Fibroblast of the aortic adventitia (primary cell): ENCODE measurements at places on chromosomes 16 and 17. TPM values are rescaled to one million over a fixed set of nuclear protein-coding genes. Genes with fewer than 3 reads are reported as not detected.

RTN4RL1 gene
- 0.27 and 0.90 TPM in 2 replicates for total RNA-seq

KRTAP1-5 gene
- total RNA-seq: 1.4 TPM in 1 of 2 replicates, not detected in the other

HBQ1 gene
- total RNA-seq: 0.63 TPM in 1 of 2 replicates, not detected in the other

VTN gene
- total RNA-seq: 0.09 and 0.82 TPM in 2 replicates

BCAS3 gene
- total RNA-seq: 29.6 and 75.1 TPM in 2 replicates

ETV4 gene
- 0.41 and 6.1 TPM in 2 replicates for total RNA-seq

TSPOAP1 gene
- total RNA-seq: 0.18 and 1.1 TPM in 2 replicates

PFAS gene
- 22.1 and 37.0 TPM in 2 replicates for total RNA-seq

DNA sequence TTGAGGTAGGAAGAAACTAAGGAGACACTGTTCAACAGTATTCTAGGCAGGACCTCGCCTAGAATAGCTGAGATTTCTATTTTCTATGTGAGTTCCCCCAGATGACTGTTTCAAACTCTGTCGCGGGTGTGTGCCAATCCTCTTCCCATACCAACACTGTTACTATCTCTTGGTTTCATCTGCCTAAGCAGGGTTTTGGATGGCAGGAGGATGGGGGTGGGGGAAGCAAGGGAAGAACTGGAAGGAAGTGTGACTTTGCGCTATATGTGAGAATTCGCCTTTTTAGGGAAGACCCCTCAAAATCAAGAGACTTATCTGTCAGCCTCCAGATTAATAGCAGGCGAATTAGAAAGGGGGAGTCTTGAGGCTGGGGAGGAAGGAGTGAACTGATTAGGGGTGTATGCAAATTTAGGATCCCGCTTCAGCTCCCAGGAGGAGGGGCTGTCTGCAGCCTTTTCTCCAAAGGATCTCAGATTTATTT, 521 bp upstream of the G6PC3 start:
- peak; percentile 11 for DNase-seq

GRCh38 chr17:40071313-40072039, 8.7 kb downstream of the THRA start:
- no peak for DNase-seq

DNA sequence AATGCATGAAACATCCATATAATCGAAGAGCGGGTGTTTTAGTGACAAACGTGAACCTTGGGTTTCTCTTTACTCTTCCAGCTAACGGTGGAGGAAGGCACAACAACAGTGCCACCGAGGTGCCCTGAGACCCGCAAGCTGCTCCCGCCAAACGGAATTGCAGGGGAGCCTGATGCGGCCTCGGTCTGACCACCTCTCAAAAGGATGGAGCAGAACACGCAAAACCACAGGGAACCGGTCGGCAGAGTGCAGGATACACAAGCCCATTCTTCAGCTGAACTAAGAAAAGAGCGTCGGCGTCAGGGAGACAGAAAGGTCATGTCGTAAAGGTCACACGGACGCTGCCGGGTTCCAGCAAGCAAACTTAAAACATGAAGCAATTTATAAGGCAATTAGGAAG, 109.5 kb upstream of the ZNF750 start:
- no peak for DNase-seq

DNA sequence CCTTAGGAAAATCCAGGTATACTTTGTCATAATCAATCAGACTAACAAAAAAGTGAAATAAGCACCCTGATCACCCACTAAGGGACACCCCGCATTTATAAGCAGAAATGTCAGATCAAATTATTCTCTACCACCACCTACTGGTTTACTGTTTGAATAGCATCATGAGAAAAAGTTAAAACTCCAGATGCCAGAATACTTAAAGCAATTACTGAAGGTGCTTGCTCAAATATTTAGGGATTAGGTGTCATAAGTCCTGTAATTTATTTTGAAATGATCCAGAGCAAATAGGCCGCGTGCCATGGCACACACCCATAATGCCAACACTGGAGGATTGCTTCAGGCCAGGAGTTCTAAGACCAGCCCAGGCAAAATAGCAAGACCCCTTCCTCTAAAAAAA, 2.3 kb downstream of the TOP2A start:
- peak; percentile 76 for DNase-seq
